ENCODE measurements at places on chromosomes 5 and 9. TPM values are rescaled to one million over a fixed set of nuclear protein-coding genes. Genes with fewer than 3 reads are reported as not detected.

Gene ADAMTS16
- total RNA-seq = not detected

Gene UBE2QL1
- not detected for total RNA-seq

Gene F2RL1
- 36.5 TPM for total RNA-seq

Gene RFESD
- 1.8 TPM for total RNA-seq

Gene ADGRD2
- total RNA-seq = not detected

Gene RFX3
- total RNA-seq = 2.8 TPM

Gene PAEP
- total RNA-seq = not detected

Gene ASPN
- total RNA-seq = 0.07 TPM

Gene GARIN3
- total RNA-seq = not detected

Gene LRRC70
- 37.8 TPM for total RNA-seq

Gene FOXD1
- total RNA-seq = 1.1 TPM

Gene PCDHB12
- total RNA-seq = 0.33 TPM

Gene CDC20B
- 0.07 TPM for total RNA-seq

Gene ANKRD18B
- total RNA-seq = 3.9 TPM

Gene GKAP1
- 2.7 TPM for total RNA-seq

Gene ALDOB
- total RNA-seq = not detected

Gene CAAP1
- 15.8 TPM for total RNA-seq

DNA sequence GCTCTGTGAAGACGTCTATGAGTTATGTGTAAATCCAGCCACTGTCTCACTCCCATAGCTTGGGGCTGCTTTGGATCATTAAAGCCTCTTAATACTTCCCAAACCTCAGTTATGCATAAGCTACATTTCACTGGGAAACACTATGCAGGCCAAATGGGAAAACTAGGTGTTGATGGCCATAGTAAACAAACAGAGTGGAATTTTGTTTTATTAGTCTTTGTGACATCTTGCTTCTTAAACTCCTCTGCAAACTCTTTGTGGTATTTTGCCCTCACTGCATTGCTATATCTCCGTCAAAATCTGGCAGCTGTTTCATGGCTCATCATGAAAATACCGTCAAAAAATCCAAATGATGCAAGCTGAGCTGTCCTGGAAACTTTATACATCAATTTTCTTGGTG is 167.2 kb upstream of the HMHB1 start:
- no peak for DNase-seq

- no peak for DNase-seq
Observed at GRCh38 chr5:135265497-135266302, 133.3 kb downstream of the MACROH2A1 start.

GRCh38 chr5:147382776-147383175 is 127.1 kb downstream of the DPYSL3 start:
- no peak for DNase-seq

DNA sequence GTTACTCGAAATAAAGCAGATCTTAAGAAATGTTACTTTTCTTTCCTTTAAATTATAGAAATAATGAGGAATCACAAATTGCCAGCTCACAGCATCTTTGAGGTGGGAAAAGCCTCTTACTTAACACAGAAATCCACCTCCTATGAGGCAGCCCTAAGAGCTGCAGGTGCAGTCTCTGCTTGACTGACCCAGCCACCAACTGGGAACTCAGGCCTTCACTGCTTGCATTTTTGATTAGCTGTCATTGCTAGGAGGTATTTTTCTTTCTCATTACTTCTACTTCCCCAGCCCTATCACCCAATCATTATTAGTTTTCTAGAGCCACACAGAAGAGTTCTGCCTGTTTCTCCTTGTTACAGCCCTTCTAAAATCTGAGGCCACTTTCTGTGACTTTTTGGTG is 416.5 kb upstream of the KLF4 start:
- no peak for DNase-seq

- no peak for DNase-seq
Observed at GRCh38 chr9:19623941-19624340, 164.9 kb downstream of the SLC24A2 start.

- DNase-seq = no peak
Observed at GRCh38 chr9:117374076-117374725, 40.7 kb downstream of the ASTN2 start.

DNA sequence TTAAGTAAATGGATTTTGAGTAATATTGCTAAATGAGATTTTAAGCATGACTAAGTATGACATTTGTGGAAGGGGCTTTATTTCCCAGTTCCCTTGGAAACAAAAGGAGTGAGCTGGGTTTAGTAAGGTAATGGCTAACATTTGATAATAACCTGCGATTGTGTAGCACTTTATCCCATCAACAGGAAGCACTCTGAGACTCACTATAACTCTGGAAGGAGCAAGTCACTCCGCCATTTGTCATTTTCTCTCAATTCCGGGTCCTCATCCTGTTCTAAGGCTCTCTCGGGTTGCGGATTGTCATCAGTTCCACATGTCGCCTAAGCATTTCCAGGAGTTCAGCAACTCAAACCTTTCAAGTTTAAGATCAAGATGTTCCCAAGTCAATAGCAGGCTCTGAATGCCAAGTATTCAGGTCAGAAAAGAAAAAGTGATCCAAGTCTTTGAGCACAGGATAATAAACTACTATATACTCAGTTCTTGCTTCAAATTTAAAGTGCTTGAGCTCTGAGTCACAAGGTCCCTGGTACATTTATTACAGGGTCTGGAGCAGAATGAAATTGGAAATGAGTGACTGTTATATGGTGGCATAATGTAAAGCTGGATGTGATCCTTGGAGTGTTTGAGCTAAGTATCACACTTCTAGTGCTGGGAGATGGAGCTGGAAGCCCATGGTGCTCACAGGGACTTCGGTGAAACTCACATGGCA is 39.3 kb downstream of the CAPSL start:
- DNase-seq = no peak

DNA sequence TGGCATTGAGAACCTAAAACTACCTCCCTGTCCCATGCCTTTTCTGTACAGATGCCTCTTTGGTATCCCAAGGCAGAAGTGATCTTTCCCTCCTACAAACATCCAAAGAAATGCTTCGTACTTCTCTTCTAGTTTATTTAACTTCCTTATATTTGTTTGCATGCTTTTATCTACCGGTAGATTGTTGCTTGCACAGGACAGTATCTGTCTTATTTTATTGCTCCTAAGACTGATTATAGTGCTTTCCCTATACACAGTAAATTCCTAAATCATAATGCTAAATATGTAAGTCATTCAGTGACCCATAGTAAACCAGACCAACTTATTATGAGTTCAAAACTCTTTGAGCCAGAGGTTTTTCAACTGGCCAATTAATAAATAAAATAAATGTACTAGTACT is 156.9 kb downstream of the PRELID2 start:
- DNase-seq = no peak

GRCh38 chr5:91114658-91115057 is 268.5 kb downstream of the ARRDC3 start:
- DNase-seq = peak; percentile 51

DNA sequence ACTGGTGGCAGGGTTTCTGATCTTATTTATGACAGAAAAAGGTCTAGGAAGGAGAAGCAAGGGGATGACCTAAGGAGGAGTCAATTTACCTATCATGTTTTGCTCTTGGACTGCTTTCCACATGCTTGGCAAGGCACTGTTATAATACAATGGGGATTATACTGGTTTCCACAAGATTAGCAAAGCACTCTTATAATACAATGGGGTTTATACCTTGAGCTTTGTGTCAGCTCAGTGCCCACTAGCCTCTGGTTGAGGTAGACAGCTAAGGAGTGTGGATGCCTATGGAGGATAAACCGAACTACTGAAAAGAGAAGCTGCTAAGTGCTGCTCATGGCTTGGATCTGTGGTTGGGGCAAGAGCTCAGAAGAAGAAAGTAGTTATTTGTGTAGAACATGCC is 68.7 kb downstream of the MRPS27 start:
- DNase-seq = no peak

DNA sequence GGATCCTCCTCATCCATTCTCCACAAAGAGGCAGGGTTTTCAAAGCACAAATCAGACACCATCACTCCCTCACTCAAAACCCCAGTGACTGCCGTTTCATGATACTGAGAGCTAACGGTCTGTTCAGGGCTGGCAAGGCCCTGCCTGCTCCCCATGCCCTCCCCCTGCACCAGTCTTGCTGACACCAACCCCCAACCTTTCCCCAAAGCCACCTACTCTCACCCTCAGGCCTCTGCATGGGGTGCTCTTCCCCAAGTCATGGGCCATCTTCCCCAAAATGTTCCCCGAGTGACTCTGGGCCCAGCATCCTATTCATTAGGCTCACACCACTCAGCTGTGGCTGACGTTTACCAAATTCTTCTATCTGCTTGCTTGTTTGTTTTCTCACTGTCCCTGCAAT is 21.7 kb upstream of the OLFM1 start:
- no peak for DNase-seq

- no peak for DNase-seq
Observed at GRCh38 chr5:170463426-170463825, 40.4 kb upstream of the KCNIP1 start.

- DNase-seq = no peak
Observed at GRCh38 chr9:72911816-72912215, 41.0 kb downstream of the ALDH1A1 start.

DNA sequence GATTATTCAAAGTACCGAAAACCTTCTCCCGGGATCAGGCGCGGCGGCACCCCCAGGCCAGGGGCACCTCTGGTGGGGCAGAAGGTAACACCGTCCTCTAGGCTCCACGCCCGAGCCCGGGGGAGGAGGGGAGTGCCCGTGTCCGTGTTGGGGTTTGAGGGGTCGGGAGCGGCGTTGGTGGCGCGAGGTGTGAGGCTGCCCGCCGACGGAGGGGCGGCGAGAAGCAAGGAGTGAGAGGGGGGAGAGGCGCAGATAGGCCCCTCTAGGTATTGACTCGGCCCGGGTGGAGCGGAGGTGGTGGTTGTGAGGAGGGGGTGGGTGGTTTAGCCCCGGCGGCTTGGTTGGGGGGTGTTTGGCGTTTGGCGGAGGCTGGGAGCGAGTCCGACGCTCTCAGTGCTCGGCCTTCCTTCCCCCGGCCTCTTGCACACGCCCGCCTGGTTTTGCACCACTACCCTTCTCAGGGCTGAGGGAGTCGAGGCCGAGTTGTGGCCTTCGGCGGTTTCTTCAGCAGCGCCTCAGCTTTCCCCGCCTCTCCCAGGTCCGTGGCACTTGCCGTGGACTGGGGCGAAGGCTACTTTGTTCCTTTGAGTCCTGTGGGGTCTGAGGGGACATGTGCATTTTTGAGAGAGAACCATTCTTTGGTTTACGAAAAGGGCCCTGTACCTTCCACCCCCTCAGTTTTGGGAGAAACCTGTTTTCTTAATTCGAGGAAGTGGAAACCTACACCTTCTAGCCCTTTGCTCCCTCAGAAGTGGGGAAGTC is 450 bp downstream of the GPBP1 start:
- DNase-seq = no peak

GRCh38 chr5:41279040-41279439 is 65.7 kb upstream of the C6 start:
- no peak for DNase-seq

GRCh38 chr5:401146-402034 is 41.6 kb upstream of the EXOC3 start:
- DNase-seq = no peak

DNA sequence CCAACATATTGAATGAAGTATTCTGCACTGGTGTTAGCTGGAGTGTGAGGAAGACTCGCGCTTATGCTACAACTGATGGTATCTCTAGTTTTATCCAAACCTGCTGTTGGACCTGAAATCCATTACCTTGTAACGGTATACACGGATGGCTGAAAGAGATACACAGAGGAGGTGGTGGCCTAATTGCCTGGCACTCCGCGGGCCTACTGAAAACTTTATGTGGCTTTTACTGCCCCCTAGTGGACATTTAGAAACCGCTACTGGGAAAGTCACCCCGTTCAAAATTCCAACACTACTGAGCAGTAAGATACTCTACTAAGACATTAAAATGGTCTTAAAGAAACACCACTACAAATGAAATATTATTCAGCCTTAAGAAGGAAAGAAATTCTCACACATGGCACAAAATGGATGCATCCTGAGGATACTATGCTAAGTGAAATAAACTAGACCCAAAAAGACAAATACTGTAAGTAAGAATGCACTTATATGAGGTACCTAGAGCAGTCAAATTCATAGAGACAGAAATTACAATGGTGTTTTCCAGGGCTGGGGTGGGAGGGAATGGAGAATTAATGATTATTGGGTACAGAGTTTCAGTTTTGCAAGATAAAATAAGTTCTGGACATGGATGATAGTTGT is 100.4 kb downstream of the TTLL11 start:
- DNase-seq = peak; percentile 27

DNA sequence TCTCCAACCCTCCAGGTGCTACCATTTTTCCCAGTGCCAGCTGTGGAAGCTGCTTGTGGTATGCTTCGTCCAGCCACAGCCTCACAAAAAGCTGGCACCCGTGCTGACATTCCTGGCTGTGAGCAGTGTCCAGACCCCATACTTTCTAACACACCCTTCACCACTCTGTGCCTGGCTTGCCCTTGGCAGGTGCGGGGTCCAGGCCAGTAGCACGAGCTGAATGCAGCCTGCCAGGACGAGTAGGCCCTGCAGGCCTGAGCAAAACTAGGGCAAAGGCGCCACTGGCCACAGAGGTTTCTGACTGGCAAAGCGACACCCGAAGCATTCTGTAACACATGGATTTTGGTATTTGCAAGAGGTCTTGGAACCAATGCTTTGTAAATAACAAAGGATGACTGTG is 26.0 kb upstream of the GHR start:
- DNase-seq = no peak

- no peak for DNase-seq
Observed at GRCh38 chr9:105281926-105282325, 37.5 kb downstream of the SLC44A1 start.

DNA sequence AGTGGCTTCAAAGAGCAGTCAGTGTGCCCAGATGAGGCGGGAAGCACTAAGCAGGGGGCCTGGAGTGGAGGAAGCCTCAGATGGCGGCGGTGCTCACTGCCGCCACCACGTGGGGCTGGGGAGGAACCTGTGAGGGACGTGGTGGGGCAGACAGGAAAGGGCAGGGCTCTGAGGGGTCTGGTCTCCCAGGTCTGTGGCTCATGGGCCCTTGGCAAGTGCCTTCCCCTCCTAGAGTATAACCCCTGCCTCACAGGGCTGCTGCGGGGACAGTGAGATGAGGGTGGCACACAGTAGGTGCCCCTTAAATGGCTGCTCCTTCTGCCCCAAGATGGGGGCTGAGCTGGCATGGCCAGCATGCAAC is 26.6 kb downstream of the NR5A1 start:
- no peak for DNase-seq

DNA sequence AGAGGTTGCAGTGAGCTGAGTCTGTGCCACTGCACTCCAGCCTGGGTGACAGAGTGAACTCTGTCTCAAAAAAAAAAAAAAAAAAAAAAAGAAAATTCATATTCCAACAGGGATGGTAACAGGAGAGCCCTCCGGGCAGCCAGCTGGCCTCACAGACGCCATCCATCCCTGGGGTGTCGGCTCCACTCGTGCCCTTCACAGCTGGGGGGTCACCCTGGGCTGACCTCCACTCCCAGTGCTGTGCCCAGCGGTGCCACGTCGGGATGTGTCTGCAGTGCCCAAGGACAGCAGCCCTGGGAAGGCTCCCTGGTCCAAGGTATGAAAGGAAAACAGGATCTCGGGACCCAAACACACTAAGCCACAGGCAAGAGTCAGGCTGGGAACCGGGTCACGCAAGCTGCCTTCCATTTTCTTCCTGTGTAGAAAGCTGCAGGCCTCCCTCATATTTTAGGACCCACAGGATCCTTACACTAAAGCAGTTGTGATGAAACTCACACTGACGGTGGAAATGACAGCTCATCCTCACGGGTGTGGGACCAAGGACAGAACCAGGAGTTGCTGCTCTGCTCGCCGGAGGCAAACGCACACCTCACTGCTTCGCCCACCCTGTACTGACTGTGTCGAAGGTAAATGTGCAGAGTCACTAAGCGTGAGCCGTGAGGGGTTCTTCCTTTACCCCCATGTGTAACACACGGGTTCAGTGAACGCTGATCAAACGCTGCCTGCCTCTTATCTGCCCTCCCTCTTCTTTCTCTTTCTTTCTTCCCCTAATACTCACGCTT is 5.3 kb downstream of the SLC12A7 start:
- no peak for DNase-seq
